ENCODE measurements at places on chromosomes 3 and 15.

DNA sequence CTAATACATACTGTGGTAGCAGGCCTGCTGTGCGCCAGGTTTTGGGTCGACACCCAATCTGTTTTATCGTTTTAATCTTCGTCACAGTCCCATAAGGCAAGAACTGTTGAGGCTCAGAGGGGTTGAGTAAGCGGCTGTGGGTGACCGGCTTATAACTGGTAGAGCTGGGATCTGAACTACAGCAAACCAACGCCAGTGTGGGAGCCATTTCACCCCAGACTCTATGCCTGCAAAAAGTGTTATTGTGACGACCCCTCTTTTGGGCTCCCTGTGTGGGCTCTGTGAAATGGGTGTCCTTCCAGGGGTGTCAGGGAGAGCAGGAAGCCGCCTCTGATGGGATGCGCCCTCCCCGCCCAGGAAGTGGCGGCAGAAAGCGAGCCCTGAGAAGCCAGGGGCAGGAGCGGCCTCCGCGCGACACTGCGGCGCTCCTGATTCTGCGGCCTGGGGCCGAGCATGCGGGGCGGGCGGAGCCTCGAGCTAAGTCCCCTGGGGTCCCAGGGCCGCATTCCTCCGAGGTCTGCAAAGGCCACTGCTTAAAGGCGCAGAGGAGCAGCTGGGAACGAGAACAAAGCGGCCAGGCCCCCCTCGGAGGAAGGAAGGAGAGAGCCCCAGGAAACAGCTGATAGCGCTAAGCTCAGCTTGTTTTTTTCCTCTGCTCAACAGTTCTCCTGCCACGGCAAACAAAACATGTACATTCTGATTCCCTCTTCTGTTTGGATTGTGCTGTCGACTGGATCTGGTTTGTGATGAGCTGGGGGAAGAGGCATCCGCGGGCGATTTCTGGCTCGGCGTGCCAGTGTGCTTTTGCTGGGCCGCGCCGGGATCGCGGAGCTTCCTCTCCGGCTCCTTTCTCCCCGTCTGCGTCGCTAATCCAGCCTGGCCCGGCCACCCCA is 33.9 kb downstream of the GRK7 start:
- peak; percentile 17 for DNase-seq

GRCh38 chr3:101873619-101874018 is 24.3 kb downstream of the NFKBIZ start:
- no peak for DNase-seq

GRCh38 chr3:17935222-17935621 is 192.8 kb upstream of the TBC1D5 start:
- no peak for DNase-seq

GRCh38 chr3:179281825-179282224 is 30.9 kb upstream of the KCNMB3 start:
- DNase-seq, result no peak

- DNase-seq, result no peak
Observed at GRCh38 chr3:172568701-172569100, 45.5 kb upstream of the TNFSF10 start.

GRCh38 chr15:62059816-62060112 is 483 bp downstream of the VPS13C start:
- peak; percentile 39 for DNase-seq

DNA sequence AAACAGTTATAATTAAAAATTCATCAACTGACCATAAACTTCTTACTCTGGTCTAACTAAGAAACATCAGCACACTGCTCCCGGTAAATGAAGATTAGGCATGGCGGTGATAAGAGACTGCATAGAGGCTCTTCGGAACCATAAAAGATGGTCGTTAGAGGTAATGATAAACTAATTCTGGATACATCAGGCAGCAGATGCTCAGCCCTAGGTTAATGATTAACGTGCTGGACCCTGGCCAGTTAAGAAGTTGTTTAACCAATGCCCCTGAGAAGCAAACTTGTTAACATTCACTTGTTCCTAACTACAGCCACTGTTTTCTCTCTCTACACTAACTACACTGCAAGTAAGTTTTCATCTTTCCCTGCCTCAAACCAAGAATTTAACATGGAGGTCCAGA is 111.5 kb downstream of the PDZRN3 start:
- DNase-seq, result no peak

- DNase-seq, result no peak
Observed at GRCh38 chr15:25734680-25735355, 128.3 kb downstream of the ATP10A start.

All from T-helper 22 cell (primary cell).